NCI-H2029 (cell line): ENCODE measurements at places on chromosomes 13 and 19.

DNA sequence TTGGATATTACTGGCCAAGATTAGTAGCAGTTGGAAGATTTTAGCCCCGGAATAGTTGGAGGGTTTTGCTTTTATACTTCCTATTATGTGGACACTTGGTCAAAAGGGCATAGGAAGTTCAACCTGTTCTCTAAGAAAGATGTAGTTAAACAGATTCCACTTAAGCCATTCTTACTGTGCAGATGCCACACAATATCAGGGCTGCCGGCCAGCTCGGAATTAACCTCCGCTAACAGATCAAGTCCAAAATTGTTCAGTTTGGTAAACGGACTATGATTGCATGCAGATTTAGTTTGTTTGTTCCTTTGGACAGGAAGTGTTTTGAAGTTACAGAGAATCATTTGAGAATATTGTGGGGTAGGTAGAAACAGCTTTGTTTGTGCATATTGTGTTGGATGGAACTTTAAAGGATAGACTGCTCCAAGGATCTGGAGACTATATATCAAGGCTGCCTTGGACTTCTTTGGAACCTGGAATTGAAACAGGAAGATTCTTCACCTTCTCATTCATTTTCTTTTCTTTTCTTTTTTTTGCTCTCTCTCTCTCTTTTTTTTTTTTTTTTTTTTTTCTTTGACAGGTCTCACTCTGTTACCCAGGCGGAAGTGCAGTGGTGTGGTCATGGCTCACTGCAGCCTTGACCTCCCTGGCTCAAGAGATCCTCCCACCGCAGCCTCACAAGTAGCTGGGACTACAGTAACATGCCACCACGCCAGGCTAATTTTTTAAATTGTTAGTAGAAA is 5.0 kb upstream of the SPRY2 start:
- DNase-seq = no peak

DNA sequence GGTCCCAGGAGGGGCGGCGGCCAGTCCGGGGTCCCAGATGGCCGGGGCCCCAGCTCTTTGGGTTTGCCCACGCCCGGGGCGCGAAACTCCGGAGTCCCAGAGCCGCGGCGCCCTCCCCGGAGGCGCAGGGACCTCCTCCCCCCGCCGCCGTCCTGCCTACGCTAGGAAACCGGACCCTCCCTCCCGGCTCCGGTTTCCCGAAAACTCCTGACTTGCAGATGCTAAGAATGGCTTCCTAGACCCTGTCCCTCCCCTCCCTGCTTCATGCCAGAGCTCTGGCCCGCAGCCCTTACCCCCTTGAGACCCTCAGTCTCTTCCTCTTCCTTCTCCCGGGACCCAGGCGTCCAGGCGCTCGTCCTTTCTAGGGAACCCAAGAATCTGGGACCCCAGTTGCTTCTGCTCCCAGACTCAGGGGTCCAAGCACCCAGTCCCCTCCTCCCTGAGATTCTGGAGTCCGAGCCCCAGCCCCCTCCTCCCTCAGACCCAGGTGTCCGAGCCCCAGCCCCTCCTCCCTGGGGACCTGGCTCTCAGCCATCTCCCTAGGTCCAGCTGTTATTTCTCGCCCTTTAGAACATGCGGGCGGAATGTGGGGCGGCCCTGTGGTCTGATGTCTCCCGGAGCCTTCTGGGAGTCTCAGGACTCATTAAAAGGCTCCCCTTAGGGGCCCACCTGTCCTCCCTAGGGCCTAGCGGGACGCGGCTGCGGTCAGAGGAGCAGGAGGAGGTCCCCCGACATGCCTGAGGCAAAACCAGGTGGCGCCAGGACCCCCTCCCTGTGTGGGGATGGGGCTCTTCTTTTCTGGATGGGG is at the start of gene MYBPC2:
MYBPC2 (plus strand) TSS at position 672 of the 808 bp plus-strand sequence; CDS start at position 734, 62 bp downstream.
- DNase-seq = no peak

DNA sequence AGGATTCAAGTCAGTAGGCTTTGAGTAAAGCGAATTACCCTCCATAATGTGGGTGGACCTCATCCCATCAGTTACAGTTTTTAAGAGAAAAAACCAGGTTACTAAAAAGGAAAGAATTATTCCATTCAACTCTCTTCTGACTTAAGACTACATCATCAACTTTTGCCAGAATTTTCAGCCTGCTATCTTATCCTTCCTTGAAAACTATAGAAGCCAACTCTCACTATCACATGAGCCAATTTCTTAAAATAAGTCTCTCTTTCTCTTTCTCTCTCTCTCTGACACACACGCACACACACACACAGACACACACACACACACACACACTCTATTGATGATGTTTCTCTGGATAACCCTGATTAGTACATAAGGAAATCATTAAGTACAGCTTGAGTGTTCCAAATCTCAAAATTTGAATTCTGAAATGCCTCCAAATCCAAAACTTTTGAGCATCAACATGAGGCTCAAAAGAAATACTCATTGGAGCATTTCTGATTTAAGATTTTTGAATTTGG is 217.0 kb upstream of the PRR20A start:
- DNase-seq = no peak

- DNase-seq = no peak
Measured at GRCh38 chr13:25652764-25653163, 281.0 kb downstream of the ATP8A2 start.

DNA sequence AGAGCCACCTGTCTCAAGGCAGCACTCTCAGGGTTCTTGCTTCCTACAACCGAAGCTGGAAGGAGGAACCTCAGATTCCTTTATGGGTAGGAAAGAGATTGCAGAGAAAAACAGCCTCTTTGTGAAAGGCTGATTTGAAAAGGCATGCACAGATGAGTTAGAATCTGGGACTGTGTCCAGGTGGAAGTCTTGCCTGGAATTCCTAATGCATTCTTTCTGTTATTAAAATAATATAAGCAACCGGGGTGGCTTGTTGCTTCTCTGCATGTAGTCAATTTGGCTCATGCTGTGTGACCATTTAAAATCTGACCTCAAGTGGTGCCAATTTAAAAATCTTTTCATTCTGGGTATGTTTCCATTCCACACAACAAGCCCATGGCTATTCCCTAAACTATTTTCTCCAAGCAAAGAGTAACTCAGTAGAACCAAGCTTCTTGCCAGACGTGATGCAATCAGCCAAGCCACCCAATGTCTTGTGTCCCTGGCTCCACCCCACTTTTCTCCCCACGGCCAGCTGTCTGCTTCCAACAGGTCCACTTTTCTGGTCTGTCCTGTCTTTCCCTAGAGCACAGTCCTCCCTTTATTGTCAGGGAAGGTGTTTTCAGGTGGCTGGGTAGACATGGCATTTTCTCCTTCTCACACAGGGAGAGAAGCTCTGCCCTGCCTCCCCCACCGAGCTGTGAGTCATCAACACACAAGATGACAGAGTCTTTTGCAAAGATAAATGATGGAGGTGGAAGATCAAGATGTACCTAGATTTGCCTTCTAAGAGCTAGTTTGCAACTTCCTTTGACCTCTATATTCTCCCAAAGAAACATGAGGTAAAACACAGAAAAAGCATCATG is 394.3 kb downstream of the FOXO1 start:
- DNase-seq = no peak

- no peak for DNase-seq
Measured at GRCh38 chr13:78958006-78958405, 299.1 kb upstream of the OBI1 start.

DNA sequence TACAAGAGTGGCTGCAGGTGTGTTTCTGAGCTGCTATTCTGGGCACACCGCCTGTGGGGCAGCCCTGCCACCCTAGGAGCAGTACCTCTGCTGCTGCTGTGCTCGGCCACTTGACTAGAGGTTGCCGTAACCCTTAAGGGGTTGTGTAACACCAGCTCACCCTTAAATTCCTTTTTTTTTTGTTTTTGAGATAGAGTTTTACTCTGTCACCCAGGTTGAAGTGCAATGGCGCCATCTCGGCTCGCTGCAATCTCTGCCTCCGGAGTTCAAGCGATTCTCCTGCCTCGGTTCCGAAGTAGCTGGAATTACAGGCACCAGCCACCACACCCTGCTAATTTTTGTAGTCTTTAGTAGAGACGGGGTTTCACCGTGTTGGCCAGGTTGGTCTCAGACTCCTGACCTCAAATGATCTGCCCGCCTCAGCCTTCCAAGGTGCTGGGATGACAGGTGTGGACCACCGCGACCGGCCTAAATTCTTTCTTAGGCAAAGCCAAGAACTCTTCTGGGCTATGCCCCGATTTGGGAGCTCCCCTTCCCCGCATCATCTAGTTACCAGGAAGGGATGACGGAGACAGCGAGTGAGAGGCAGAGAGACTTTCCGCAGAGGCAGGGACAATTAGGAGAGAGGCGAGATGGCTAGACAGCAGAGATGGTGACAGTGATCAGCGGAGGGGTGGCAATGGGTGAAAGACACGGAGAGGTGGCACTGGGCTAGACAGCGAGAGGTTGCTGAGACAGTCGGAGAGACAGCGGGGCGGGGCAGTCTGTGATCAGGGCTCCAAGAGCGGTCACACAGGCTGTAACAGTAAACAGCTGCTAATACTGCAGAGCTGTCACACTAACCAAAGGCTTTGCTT is 4.4 kb upstream of the LILRA5 start:
- DNase-seq = no peak

DNA sequence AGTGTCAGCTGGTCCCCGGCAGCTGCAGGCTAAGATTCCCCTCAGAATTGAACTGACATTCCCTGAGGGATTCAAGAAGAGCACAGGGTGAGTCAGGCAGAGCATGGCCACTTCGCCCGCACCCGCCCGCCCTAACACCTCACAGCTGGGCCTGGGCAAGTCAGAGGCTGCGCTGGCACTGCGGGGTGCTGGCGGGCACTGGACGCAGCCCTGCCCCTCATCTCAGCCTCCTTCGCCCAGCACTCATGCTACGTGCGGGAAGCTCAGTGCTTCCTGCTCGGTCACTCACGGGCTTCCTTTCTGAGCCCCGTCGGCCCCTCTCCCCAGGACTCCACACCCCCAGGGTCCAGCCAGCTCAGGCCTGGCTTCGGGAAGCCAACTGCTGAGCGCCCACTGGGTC is 56.9 kb downstream of the MLLT1 start:
- DNase-seq = no peak

DNA sequence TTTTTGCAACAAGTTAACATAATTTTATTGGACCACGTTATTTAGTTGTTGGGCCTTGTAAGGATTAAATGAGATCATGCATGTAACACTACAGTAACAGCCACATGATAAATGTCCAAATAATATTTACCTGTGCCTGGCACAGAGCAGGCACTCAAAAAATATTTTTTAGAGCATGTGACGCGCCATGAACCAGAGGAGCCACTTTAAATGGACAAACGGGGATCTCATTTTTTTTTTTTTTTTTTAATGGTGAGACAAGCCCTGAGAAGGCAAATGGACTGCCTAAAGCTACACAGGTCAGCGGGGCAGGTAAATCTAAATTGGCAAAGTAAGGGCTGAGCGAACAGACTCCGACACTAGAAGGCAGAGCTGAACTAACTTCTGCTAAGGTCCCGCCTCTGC is 840 bp upstream of the RPS19 start:
- DNase-seq = no peak

DNA sequence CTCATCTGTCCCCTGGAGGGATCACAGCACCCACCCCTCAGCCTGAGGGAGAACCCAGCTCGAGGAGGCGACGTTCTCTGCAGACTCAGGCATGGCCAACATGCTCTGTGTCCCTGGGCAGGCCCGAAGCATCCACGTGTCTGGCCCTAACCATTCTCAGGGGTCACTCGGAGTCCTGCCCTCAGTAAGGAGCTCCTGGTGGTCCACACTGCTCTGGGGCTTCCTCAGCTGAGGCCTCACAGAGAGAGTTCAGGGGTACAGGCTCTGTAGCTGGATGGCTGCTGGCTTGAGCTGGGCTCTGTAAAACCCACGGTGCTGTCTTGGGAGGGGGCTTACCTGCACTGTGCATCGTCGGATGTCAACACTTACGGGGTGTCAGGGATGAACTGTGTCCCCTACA is 4.4 kb upstream of the SIGLEC8 start:
- no peak for DNase-seq

DNA sequence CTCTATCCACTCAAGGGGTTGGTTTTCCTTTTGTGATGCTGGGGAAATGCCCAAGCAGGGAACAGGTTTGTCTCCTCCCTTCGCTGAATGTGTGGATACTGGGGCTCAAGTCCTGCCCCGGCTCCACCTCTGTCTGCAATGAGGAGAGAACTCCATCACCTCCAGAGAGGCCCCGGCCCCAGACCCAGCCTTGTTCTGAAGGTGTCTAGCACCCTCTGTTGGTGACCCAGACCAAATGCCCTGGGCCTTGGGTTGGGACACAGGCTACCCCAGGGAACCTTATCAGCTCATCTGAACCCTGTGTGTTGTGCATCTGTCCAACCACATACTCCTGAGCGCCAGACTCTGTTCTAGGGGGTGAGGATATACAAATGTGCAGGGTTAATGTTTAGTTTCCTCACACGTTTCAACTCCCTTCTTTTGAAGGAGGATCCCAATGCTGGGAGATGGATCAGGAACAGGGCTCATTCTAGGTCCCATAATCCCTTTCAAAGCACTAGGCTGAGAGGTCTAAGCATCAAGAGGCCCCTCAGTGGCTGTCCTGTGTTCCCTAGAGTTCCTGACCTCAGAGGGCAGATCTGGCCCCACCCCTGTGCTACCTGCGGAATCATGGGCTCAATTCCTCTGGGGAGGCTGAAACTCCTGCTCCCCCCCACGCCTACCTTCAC is 112.5 kb upstream of the SLC7A1 start:
- DNase-seq = no peak

GRCh38 chr13:99357941-99358340 is 50.7 kb upstream of the GPR183 start:
- DNase-seq = no peak

DNA sequence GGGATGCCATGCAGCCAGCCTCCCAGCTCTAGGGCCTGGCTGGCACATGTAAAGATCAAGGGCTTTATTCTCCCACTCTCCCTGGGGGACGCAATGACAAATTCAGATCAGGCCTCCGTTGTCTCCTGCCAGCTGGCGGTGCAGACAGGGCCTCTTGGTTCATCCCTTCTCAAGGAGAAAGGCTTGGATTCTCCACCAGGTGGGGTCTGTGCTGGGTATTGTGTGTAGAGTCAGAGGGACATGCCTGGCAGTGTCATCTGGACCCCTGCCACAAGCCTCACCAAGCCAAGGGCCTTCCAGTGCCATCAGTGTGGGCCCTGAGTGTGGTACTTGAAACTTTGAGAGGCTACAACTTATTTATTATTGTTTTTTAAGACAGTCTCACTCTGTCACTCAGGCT is 8.4 kb upstream of the PTPRS start:
- no peak for DNase-seq

DNA sequence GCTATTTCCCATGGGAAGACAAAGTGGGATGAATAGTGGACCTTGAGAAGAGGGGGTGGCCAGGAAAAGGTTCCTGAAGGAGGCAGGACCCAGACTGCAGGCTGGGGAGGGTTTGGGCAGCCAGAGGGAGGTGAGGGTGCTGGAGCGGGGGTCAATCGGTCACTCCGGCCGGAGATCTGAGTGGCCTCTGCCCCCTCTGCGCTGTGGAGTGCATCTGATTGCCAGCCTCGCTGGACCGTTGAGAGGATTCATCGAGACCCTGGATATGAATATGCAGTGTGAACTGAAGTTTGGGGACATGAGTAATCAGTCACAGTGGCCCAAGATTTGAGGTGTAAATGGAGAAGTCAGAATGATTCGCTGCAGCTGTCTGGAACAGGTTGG is 5.5 kb upstream of the ZNF580 start:
- DNase-seq = no peak
